ENCODE measurements at places on chromosomes 7 and 10.
A peak's percentile ranks its signal among the peaks of the same experiment; 100 is the strongest.

DNA sequence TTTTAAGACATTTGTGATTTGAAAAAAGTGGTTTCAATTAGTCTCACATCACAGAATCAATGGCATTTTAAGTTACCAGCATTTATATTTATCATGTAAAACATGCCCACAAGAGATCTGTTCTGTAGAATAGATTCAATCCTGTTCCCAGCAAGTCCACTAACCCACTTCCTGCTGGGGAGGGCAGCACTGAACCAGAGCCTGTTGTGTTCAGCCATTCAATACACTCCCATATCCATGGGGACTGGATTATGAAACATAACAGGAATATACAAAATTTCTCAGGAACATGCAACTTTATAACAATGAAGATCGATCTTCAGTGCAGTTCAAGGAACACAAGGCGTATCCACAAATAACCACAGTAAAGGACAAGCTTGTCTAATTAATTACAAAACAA lies 24.4 kb upstream of the ANK3 start:
- peak; percentile 22 for DNase-seq

DNA sequence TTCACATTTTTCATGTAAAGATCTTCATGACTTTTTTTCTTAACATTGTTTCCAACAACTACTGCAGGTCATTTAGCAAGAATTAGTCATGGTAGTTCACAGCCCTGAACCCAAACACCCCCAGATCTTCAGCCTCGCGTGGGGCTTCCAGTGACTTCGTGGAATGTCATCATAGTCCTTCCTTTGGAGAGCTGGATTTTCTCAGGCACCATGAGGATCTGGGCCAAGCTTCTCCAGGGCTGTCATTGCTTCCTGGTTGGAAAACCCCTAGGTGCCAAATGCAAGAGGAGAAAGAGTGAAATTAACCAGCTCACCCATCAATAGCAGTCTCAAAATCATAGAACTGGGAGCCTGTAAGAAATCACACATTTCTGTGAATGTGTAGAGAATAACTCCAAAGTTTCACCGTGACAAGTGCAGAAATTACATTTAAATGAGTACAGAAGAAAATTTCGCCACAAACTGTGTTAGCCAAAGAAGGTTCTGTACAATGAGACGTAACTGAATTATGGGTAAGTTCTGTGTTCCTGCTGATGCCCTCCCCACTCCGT lies 175.4 kb downstream of the CELF2 start:
- DNase-seq = no peak

DNA sequence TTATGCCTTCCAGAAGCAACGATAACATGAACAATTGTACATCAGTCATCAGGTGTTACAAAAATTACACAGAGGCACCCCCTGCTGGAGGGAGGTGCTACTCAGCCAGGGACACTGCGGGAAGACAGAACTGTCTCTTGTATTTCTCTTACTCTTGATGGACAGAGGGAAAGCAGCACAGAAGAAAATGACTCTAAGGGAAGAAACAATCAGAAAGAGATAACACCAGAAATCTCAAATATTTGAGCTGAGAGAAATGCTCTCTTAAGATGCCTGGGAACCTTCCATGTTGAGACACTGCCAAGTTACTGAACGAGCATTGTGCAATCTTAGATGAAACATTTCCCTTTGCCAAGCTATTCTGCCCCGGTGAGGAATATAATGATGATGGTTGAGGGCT lies 227.6 kb upstream of the NPSR1 start:
- peak; percentile 35 for DNase-seq

GRCh38 chr10:97548828-97549455 lies 23.6 kb upstream of the ANKRD2 start:
- no peak for DNase-seq

- DNase-seq = no peak
Measured at GRCh38 chr10:117619707-117620405, 77.3 kb downstream of the EMX2 start.

GRCh38 chr7:2522780-2523433 lies 3.3 kb downstream of the LFNG start:
- DNase-seq = no peak

GRCh38 chr7:121500360-121501058 lies 104.4 kb upstream of the FAM3C start:
- DNase-seq = peak; percentile 40

- DNase-seq = no peak
Measured at GRCh38 chr10:30738416-30738815, 108.9 kb upstream of the LYZL2 start.

GRCh38 chr7:150317748-150318444 lies 5.3 kb upstream of the LRRC61 start:
- DNase-seq = peak; percentile 54

DNA sequence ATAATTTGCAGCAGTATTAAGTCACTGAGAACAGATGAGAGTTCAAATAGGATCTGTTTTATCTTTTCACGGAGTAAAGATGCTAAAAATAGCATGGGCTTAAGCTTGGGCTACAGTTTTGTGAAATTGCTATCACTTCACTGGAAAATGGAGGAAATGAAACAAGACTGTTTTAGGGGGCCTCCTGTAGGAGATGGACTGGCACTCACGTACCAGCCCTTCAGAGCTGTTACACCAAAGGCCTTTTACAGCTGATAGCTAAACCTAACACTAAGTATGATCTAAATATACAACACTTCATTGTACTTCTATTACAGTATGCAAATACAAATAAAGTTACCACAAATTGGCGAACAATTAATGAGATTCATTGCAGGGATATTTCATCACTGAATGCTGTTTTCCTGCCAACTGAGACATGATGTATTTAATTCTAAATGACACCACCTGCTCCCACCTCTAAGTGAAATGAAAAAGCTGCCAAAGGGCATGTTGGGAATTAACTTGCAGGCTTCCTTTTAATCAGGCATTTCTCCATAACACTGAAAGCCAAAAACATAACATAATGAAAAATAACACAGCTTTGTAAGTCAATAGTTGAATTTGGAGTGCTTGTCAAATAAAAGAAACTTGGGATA lies 304.5 kb upstream of the LRRN3 start:
- DNase-seq = no peak

DNA sequence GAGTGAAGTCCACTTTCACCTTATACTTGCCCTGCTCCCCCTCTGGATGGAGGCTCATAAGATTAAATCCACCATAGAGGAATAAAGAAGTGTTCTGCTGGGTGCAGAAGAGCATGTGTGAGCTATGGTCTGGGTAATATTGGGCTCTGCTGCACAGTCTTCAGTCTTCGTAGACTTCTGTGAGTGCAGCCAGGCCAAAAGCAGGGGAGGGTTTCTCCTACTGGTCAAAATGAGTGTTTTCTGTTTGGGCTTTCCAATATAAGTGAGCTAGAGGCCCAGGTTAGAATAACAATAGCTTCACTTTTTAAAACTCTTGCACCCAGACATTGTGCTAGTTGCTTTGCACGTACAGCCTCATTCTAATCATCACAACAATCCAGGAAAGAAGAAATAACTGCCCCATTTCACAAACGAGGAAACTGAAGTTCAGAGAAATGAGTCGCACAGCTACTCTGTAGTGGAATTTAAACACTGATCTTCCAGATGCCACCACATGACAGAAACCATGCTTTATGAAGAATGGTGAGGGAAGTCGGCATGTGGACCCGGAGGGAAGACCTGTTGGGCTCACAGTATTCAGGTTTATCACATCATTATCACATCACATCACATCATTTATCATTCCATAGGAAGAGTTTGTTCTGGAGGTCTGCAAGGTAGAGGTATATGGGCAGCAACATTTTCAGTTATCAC lies 23.8 kb upstream of the MSMB start:
- no peak for DNase-seq

GRCh38 chr10:112006831-112007230 lies 176.7 kb downstream of the GPAM start:
- DNase-seq = no peak

DNA sequence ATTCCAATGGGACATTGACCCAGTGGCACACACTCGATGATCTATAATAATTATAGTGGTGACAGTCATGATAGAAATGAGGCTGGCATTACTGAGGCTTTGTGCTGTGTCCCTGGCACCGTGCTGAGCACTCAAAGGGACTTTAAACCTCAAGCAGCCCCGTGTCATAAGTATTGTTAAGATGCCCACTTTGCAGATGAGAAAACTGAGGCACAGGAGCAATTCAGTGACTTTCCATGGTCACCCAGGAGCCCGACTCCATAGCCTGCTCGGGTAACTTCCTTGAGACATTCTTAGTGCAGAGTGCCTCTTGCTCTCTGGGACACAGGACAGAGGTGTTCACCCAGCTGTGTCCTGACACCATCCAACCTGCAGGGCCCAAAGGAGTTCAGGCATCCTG lies 152.6 kb downstream of the C10orf105 start:
- DNase-seq = no peak

DNA sequence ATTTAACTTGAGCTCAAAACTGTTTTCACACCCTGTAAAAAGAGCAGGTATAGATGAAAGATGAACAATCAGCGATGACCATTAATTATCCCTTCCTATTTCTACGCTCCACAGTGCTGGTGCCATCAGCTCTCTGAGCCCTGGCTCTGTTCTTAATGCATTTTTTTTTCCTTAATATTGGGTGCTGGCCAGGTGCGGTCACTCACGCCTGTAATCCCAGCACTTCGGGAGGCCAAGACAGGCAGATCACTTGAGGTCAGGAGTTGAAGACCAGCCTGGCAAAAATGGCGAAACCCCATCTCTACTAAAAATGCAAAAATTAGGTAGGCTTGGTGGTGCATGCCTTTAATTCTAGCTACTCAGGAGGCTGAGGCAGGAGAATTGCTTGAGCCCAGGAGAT lies 4.2 kb downstream of the STEAP4 start:
- DNase-seq = no peak

DNA sequence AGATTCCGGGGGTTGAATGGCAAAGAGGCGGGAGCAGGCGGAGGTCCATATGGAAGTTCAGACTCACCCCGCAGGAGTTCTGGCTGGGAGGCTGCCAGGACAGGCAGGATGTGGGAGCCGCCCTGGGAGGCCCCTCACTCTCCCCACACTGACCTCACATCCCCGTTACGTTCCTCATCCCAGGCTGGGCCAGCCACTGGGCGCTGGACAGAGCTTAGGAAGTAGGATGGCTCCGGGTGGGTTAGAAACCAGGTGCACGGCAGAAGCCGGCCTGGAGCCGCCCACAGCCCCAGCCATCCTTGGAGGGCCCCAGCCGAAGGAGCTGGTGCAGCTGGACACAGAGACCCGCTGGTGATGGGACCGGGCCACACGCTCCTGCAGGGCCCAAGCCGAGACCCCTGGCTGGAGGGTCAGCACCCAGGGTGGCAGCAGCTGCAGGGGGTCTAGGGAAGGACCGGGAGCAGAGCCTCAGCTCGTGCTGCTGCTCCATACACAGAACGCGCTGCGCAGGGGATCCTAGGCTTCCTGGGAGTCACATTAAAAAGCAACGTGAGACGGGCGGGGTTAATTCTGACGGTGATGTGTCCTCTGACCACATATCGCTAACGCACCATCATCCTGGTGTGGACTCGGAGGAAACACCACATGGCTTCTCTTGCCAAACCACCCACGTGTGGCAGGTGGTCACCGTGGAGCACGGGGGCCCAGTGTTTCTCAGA lies 98.6 kb upstream of the DIP2C start:
- DNase-seq = no peak

DNA sequence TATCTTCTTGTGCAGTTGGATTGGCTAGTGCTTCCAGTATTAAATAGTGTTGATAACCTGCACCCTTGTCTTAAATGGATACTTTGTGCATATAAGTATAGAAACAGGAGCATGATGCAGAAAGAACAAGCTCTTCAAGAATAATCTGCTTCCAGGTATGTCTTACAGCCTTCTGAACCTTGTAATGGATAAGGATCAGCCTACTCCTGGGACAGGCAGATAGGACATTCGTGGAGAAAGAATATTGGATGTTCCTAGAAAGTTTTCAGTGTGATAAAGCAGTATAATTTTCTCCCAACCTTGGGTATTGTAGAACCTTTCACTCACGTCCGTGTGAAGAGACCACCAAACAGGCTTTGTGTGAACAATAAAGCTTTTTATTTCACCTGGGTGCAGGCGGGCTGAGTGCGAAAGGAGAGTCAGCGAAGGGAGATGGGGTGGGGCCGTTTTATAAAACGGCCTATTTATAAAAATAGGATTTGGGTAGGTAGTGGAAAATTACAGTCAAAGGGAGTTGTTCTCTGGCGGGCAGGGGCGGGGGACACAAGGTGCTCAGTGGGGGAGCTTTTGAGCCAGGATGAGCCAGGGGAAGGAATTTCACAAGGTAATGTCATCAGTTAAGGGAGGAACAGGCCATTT lies 27.2 kb downstream of the C1GALT1 start:
- DNase-seq = no peak

DNA sequence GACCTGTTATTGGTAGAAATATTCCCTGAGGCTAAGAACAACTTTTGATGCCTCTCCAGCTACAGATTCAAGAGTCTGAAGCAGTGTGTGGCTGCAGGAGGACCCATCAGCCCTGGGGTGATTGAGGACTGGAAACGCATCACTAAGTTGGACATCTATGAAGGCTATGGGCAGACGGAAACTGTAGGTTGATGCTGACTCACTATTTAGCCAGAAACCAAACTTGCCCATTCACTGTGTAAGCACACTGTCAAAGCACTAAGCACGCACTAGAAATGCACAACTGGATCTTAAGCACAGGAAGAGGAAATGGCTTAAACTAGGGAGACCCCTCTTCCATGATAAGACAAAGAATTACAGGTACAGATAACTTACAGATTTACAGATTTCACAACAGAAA lies 20.8 kb downstream of the ACSM6 start:
- no peak for DNase-seq

DNA sequence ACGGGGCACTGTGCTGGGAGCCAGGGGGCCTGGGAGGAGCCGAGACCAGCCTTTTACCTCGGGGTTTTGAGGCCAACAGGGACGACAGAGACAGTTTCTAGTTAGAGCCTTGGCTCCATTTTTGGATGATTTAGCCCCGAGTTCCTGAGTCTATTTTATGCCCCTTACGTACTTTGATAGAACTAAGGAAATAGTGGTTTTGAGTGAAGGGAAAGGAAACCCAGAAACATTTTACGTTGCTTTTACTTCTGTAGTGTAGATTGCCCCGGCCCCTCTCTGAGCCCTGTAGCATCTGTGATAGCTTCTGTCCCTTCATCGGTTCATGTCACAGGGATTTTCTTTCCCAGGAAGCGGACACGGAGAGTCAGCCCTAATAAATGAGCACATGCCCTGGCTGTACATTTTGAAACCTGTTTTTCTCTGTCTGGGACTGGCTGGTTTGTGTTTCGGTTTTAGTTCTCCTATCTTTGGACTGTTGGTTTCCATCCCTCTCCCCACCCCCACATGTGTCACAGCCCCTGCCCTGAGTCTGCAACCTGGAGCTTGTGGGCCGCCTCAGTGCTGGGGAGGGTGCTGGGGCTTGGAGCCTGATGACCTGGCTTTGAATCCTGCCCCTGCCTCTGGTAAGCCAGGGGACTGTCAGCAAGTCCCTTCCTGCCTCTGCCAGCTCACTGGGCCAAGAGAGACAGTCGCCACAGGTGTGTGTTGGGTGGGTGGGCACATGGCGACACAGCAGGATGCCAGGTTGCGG lies 6.9 kb upstream of the ORAI2 start:
- DNase-seq = no peak

- DNase-seq = no peak
Measured at GRCh38 chr10:62958980-62959379, 142.8 kb upstream of the EGR2 start.

DNA sequence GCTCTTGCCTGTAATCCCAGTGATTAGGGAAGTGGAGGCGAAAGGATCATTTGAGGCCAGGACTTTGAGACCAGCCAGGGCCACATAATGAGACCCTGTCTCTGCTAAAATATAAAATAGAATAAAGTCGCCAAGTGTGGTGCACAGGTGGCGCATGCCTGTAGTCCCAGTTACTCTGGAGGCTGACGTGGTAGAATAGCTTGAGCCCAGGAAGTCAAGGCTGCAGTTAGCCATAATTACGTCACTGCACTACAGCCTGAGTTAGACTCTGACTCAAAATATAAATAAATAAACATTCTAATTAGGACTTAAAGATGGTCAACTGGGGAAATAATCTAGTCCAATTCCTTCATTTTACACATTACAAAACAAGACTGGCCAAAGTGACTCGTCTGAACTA lies 768 bp downstream of the CHCHD2 start:
- peak; percentile 64 for DNase-seq

All from myocyte (in vitro differentiated cells).